ENCODE measurements at places on chromosomes 4 and X. TPM values are rescaled to one million over a fixed set of nuclear protein-coding genes. Genes with fewer than 3 reads are reported as not detected.

- DNase-seq, result no peak
Observed at GRCh38 chr4:127748957-127749356, 18.8 kb downstream of the SLC25A31 start.

DNA sequence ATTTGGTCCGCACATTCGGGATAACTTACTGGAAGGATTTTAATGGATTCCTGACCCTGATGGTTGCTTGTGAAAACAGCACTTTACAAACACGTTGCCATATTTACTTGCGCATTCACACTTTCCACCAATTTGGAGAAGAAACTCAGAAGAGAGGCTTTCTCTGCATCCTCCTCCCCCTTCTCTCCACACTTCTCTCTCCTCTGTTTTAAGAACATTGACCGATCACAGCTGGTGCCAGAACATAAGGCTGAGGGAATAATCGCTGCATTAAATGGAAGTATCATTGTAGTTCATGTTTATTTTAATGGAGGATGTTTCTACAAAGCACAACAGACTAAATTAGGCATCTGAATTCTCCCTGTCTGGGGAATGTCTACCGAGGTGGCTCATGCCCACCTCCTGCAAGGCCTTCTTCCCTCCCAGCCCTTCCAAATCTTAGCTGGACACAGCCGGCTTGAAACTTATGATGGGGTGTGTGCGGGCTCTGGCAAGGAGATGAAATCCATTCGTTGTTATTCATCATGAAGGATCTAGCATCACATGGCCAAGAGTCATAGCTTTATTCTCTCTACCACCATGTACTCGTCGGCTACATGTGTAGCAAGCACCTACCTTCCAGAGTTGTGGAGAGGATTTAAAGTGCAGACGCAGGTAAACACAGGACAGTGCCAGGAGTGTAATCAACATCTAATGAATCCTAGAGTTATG is 204.1 kb downstream of the LDB2 start:
- no peak for DNase-seq

- DNase-seq, result no peak
Observed at GRCh38 chr4:139017861-139018260, 2.3 kb downstream of the NOCT start.

- DNase-seq, result no peak
Observed at GRCh38 chr4:107069049-107069448, 32.9 kb upstream of the DKK2 start.

GRCh38 chrX:135707880-135708279 is 5.6 kb upstream of the CT45A1 start:
- no peak for DNase-seq

- DNase-seq, result no peak
Observed at GRCh38 chrX:49995795-49996455, 73.5 kb downstream of the CLCN5 start.

GRCh38 chr4:12116009-12116552 is 687.4 kb upstream of the HS3ST1 start:
- DNase-seq, result no peak

- no peak for DNase-seq
Observed at GRCh38 chr4:183888564-183888963, 16.5 kb upstream of the STOX2 start.

- DNase-seq, result no peak
Observed at GRCh38 chrX:21715825-21716224, 42.1 kb downstream of the SMPX start.

DNA sequence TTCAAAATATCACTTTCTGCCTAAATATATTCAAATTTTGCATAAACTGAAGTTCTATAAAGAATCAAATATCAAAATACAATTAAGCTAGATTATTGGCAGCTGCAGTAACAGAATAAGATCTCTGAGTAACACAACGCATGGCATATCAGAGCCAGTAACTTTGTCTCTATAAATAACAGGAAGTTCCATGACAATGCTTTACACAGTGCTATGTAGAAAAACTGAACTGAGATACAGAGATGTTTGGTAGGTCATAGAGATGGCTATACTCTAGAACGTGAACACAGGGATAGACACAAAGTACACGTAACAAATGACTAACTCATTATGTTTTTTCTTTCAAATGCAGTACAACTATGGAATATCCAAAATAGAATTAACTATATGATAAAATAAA is 18.2 kb downstream of the UBE2D3 start:
- DNase-seq, result no peak

DNA sequence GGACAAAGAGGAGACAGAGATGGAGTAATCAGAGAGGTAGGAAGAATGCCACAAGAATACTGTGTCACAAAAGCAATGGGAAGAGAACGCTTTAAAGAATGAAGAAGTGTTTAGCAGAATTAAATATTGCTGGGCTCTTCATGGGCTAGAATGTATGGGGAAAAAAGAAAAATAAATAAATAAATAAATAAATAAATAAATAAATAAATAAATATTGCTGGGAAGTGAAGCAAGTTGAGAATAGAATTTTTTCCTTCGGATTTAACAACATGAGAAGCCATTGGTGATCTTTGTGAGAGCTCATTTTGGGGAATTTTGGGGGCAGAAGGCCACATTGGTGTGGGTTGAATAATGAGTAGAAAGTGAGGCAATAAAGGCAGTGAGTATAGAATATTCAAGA is 59.7 kb upstream of the FRMPD3 start:
- DNase-seq, result no peak

DNA sequence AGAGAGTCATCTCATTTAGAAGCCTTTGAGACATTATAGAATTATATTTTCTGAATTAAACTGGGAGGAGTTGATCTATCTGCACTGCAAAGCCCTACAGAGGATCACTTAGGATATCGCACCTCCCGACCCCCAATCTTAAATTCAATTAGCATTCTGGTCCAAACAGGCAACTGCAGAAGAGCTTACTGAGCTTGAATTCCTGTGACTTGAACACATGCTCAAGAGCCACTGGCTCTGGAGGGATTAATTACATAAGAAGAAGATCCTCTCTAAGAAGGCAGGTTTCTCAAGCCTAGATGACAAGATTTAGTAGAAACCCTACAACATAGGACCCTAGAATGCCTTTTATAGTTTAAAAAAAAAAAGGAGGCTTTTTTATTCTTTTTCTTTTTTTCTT is 548.9 kb downstream of the ARAP2 start:
- DNase-seq, result no peak

GRCh38 chr4:136823020-136823419 is 709.3 kb downstream of the PCDH18 start:
- DNase-seq, result no peak

DNA sequence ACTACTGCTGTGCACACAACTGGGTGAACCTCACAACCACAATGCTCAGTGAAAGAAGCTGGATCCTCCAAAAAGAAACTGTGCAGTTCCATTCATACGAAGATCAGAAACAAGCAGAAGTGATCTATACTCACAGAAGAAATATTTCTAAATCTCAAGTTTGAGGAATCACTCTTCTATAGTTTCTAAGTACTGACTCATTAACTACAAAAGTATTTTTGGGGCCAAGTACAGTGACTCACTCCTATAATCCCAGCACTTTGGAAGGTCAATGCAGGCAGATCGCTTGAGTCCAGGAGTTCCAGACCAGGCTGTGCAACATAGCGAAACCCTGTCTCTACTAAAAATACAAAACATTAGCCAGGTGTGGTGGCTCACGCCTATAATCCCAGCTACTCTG is 51.3 kb upstream of the RELL1 start:
- no peak for DNase-seq

Gene BEND2
- total RNA-seq, result under 0.01 TPM

Gene HTN3
- total RNA-seq, result not detected

Gene AMBN
- total RNA-seq, result not detected

Gene TBC1D9
- 0.54 TPM for total RNA-seq

Gene SSX4
- not detected for total RNA-seq

Gene XKRX
- under 0.01 TPM for total RNA-seq

Gene GYPA
- under 0.01 TPM for total RNA-seq

Data from hematopoietic multipotent progenitor cell (in vitro differentiated cells).